ENCODE measurements at places on chromosomes 16 and 17.

DNA sequence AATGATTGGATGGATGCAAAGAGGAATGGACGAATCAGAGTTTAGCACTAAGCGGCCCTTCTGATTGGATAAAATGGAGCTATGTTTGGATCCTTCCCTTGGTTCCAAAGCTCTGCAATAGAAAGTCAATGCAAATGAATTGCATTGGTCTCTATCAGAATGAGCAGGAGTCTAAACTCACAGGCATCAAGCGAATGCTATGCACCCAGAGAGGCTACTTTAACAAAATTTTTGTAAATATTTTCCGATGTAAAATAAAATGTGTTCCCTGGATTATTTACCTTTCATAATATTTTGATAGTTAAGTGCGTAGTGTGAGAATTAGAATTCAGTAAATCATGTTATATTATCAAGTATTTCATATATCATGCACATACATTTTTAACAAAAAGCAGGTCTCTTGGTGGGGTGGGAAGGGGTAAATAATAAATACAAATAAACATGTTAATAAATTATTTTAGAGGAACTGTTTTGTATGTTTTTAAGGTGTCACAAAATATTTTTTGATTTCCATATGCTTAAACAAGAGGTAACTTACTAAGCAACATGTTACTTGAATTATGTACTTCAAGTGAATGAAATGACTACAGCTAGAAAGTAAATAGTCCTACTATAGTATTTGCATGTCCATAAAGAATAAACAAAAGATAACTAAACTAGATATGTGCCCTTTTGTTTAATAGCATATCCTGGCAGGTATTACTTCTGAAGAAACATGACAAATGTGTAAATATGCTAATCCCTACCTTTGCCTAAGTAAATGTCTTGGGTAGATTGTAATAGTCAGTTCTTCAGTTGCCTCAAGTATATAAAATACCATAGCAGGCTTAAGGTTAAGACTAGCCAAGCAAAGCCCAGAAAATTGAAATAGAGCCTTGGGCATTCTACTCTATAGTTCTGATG lies 4.4 kb upstream of the UNK start:
- DNase-seq = no peak

DNA sequence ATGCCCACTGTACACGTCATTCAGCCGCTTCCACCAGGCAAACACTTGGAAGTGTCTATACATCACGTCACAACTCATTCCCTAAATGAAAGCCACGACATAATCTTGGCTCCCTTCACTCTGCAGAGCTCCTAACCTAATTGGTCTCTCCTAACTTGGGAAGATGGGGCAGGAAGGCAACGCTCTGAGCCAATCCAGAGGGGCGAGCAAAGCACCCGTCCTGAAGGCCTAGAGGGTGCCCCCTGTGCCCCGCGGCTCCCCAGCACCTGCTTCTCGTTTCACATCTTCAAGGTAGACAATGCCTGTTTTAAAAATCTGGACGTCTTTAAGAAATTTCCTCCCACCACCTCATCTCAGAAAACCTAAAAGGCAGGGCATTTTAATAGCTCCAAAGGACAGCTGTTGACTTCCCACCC lies 1.0 kb downstream of the CSNK2A2 start:
- DNase-seq = no peak

DNA sequence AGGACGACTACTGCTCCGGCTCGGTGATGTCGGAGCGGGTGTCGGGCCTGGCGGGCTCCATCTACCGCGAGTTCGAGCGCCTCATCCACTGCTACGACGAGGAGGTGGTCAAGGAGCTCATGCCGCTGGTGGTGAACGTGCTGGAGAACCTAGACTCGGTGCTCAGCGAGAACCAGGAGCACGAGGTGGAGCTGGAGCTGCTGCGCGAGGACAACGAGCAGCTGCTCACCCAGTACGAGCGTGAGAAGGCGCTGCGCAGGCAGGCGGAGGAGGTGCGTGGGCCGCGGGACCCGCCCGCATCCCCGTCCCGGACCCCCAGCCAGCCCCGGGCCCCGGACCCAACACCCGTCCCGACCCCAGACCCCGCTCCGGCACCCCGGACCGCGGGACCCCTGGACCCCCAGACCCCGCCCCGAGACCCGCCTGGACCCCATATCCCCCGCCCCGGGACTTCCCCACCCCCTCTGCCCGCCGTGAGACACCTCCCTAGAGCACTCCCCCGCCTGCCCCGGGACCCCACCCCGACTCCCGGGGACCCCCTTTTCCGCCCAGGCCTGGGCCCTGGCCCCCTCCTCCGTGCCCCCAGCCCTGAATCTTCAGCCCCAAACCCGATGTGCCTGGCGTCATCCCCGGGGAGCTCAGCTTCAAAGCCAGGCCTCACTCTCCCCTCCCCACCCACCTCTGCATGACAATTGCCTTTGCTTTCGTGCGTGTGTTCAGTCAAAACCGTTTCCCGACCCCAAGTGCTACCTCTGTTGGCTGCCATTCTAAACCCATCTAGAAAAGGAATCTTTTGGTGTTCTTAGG lies 594 bp downstream of the MAPK8IP3 start:
- DNase-seq = peak; percentile 28

DNA sequence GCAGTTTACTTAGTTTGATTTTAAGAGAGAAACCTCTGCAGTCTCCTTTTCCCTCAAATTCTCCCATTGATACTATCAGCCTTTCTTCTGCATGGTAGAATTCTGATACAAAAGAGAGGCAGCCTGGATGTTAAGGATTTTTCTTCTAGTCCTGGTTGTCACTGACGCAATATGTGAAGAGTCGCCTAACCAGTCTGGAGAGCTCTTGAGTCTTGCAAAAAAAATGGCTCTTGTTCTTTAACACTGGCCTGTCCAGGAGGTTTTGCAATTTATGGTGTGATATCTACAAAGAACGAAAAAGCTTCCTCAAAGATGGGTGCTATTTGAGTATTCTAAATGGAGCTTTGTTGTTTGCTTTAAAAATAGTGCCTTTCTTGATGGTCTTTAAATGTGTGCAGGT lies 28.9 kb downstream of the COX10 start:
- no peak for DNase-seq

Measured in activated T-helper 9 cell treated with anti-CD3 and anti-CD28 coated beads, Interleukin-2, amount 50 U/mL, for 16 hours (primary cell).